Vagina (tissue), 2 donors: ENCODE measurements at places on chromosomes 6 and 20.

DNA sequence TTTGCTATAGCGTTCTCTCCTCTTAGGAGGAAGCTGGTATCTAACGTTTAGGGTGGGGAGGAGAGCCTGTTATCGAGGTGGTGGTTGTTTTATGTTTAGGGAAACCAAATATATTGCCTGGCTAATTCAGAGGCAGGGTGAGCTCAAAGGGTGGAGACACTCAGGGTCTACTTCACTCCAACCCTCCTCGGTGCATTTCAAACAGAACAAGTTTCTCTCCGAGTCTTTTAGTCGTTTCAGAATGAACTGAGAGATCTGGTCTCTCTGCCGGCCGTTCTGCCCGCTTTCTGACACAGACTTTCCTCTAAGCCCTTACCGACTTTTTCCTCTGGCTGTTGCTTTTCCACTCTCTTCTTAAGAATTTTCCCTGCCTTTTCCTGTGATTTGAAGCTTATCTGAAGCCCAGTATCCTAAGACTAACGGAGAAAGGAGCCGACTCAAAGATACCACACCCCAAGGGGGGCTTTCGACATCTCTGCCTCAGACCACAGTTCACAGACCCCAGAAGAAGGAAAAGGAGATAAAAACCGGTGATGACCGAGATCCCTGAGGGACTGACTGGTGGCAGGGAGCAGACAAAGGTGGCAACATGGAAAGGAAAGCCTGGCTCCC, 865 bp downstream of the STK38 start:
- no peak for DNase-seq

DNA sequence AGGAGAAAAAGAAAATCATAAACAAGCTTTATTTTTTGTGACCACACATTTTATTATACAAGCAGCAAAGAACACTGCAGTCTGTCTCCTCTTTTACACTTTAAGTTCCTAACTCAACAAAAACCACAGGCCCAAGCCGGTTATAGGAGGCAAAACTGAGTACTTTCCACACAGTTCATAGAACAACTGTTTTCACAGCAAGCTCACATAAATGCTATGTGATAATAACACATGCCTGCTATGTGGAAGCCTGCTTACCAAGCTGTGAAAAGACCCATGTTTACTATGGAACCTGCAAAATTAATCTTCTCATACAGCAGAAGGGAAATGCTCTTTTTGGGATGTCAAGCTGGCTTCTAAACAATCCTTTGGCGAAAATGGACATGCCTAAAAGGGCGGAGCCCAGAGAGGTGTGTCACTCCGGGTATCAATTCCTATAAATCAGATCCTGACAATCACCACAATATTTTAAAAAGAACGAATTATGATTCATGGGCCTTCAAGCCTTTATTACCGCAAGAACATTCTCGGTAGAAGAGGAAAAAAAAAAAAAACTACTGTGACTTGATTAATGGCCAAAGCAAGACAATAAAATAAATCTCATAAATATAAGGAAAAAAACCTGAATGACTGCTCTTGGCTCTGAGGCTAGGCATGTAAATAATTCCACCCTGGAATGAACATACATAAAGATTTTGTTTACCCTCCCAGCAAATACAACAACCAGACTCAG, 2.6 kb downstream of the TRERF1 start:
- no peak for DNase-seq

- no peak for DNase-seq
Observed at GRCh38 chr6:157346373-157346772, 23.1 kb upstream of the TMEM242 start.

DNA sequence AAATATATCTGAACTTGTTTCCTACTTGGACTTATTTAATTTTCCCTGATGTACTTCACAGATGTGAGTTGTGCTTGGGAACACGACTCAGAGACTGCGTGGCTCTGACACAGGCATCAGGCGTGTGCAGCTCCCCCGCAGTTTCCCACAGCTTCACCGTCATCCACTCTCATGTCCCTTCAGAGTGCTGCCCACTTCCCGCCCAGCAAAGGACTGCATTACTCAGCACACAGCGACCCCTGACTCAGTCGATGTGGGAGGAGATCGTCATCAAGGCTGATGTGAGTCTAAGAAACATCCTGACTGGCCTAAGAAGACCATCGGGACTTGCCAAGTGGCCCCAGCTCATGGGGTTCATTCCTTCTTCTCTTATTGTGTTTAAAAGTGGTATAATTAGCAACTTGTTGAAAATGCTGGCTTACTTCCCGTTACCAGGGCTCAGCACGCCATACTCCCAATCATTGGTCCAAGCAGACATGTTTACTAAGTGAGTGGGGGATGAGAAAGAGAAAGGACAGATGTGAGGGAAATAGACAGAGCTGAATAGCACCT, 539.4 kb upstream of the JARID2 start:
- peak; percentile 92 for DNase-seq

GRCh38 chr20:4885877-4886276, 115.4 kb downstream of the SLC23A2 start:
- DNase-seq, result no peak

DNA sequence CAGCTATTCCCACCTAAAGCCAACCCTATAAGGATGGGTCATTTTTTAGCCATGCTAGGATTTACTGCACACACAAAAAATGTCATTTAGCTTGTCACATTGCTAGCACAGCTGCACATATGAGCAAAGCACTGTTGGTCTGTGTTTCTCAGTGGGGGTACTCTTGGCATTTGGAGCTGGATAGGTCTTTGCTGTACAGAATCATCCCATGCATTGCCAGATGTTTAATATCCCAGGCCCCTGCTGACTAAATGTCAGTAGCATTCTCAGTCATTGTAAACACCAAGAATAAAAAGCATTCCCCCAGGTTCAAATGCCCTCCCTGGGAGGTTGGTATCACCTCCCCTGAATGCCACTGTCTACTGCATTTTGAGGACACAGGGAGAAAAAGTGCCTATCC, 14.6 kb upstream of the LTV1 start:
- DNase-seq, result no peak

DNA sequence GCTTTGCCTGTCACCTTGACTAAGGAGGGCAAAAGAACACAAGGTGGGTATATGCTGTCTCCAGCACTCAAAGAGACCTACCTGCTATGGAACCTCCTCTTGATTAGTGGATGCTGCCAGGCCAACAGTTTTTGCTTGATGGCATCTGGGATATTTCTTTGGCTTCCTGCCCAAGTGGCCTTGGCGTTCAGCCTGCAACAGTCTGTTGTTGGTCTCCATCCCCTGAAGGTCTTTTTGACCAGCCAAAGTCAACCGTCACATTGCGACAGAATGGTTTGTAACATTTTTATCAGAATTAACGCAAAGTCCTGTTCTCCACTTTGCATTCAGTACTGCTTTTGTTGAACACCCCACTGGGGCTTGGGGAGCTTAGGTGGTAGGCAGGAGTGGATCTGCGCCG, 37.1 kb downstream of the SERPINB1 start:
- no peak for DNase-seq

DNA sequence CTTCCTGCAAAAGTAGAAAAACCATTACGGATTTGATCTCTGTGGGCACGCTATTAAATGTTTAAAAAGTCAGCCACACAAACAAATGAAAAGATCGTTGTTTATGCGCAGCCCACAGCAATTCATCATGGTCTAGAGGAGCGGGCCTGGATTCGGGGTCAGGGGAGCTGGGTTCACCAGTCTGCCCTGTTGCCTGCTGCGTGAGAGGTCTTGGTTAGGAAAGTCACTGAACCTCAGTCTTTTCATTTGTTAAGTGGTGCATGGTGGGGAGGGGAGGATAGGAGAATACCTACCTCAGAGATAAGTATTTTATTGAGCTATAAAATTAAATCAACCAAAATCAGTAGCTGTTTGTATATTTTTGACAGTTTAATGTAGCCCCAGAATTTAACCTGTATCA, 47.3 kb upstream of the FYN start:
- no peak for DNase-seq

DNA sequence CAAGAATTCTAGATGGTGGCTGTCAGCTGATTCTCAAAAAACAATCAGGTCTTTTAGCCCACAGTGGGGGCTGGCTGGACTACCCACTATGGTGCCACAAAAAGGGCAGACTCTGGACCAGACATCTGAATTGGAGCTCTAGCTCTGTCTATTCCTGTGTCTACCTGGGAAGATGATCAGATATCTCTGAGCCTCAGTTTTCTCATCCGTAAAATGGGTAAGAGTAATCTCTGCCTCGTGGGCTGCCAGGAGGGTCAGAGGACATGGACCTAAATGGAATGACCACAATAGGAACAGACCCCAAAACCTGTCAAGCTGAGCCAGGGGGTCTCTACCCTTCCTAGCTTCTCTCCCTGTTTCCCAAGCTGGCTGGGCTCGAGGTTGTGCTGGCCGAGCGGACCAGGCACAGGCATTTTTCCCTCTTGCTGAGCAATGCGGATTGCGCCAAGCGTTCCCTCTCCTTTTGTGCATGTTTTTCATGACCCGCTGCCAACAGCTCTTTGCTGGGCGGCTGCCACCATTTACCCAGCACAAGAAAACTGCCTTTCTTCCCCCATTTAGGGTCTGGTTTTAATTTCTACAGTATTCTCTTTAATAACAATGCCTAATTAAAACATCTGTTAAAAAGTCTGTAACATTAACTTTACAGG, 74.7 kb upstream of the MAFB start:
- DNase-seq, result no peak

DNA sequence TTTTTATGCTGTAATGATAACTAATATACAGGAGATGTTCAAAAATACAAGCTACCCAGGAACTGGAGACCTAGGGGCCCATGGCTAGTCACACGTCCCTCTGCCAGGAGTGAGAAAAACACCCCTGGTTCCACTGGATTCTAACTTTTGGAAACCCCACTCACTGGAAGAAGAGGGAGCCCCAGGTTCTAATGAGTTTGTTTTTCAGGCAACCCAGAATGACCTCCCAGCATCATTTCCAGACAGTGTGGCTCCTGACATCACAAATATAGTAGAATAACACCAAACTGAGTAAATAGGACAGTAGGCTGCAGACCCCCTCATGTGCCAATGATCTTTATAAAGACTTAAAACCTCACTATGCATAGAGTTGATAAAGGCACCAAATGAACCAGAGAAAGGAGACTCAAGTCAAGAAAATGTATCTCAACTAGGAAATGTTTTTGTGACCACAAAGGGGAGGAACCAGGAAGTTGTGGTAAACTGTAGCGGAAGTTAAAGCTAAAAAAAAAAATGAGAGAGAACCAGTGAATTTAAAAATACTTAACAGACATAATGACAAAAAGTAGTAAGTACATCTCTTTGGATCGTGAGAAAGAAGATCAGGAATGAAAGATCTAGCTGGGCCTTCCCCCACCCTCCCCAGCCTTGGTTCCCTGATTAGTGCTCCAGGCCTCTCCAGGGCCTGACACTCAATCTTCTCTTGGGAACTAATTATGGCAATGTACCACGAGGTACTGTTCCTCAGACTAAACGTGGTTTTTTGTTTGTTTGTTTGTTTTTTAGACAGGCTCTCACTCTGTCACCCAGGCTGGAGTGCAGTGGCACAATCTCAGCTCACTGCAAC, 19.8 kb downstream of the HLA-E start:
- DNase-seq, result no peak

DNA sequence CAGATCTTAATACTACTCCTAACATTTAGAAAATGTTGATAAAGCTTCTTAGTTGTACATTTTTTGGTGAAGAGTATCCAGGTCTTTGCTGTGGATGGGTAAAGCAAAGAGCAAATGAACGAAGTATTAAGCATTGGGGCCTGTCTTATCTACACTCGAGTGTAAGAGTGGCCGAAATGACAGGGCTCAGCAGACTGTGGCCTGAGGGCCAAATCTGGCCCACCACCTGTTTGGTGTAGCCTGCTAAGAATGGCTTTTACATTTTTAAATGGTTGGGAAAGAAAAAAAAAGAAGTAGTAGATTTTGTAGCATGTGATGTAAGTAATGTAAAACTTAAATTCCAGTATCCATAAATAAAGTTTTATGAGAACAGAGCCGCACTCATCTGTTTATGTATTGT, 19.4 kb upstream of the MAPK13 start:
- no peak for DNase-seq

DNA sequence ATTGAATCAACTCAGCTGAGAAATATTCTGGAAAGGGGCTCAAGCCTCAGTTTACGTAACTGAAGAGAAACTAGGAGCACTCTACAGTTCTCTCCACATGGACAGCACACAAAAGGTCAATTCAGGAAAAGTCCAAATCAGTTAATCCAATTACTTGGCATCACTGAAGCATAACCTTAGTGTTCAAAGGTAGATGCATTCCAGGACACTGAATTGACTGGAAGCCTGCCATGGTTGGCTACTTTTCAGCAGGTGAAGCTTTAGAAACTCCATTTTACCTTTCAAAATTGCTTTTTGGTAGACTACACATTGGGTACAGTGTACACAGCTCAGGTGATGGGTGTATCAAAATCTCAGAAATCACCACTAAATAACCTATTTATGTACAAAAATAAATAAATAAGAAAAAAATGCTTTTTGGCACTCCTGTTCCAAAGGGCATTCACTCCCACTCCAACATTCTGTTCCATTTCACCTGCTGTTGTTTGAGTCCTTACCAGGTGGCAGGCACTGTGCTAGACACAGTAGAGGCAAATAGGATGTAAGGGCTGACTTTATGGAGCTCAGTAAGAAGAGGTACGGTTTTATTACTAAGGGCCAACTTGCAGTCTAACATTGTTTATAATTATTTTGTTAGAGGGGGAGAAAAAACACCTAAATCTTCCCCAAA, 153.4 kb downstream of the FAXC start:
- DNase-seq, result no peak
